ENCODE measurements at places on chromosomes 3 and 15. TPM values are rescaled to one million over a fixed set of nuclear protein-coding genes. Genes with fewer than 3 reads are reported as not detected.

Gene PP2D1
- total RNA-seq = not detected

Gene KLF15
- total RNA-seq = 2.6 TPM

Gene NECTIN3
- 15.9 TPM for total RNA-seq

Gene XCR1
- 0.23 TPM for total RNA-seq

Gene ASB14
- total RNA-seq = not detected

Gene ATP13A4
- total RNA-seq = 0.23 TPM

Gene IL5RA
- not detected for total RNA-seq

Gene GPR176
- 163 TPM for total RNA-seq

Gene PLCB2
- total RNA-seq = 0.23 TPM

Gene FBXW12
- total RNA-seq = not detected

Gene DNAJB8
- not detected for total RNA-seq

Gene AQP9
- 0.23 TPM for total RNA-seq

Data from smooth muscle cell of the coronary artery (primary cell).